Stimulated activated CD4-positive, alpha-beta T cell treated with anti-CD3 and anti-CD28 coated beads, Interleukin-4, amount 100 ng/mL, for 24 hours (primary cell): ENCODE measurements at places on chromosomes 1 and 21.

DNA sequence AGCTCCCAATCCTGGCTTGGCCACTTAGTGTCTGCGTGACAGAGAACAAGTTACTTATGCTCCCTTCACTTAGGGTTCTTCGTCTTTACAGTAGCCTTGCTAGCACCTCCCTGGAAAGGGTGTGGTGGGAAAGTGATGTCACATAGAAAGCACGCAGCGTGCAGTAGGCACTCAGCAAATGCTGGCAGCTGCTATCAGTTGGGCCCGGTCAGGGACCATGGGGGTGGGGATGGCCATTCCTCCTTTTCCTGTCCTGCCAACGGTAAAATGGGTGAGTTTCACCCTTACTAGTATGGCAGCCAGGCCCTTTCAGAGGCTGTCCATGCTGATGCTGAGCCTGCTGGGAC is 6.2 kb upstream of the KCNA10 start:
- DNase-seq: no peak

GRCh38 chr1:24711329-24711728 is 33.9 kb upstream of the CLIC4 start:
- DNase-seq: no peak

- no peak for DNase-seq
Observed at GRCh38 chr1:208615371-208615770, 371.2 kb upstream of the PLXNA2 start.

GRCh38 chr1:160708801-160709200 is 2.8 kb downstream of the CD48 start:
- DNase-seq: peak; percentile 38

- no peak for DNase-seq
Observed at GRCh38 chr1:87220993-87221392, 107.7 kb upstream of the LMO4 start.

DNA sequence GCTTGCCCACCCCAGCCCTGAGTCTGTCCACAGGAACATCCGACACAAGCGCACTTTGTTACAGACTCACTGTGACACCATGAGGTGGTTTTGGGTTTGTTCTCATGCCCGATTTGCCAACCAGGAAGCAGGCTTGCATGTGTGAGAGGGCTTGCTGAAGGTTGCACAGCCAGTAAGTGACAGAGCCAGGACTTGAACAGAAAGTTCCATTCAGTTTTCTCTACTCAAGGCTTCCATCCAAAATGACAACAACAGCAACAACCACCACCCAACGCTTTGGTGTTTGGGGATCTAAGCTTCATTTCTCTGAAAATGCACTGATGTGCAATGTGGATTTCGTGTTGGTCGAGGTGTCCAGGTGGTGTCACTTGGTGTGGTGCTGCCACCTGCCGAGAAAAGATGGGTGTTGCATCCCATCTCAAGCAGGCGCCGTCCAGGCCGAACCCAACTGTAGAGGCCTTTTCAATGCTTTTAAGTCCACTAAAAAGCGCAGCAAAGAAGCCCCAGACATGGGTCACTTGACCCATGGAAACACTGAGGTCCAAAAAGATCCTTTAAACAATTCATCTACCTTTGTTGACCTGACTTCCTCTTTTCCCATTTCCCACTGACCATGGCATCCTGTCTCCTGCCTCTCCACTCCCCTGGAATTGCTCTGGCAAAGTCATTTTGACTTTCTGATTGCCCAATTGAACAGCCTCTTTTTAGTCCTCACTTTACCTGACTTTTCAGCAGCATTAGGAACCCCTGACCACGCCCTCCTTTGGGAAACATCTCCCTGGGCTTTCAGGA is 12.2 kb downstream of the CITED4 start:
- peak; percentile 81 for DNase-seq

- no peak for DNase-seq
Observed at GRCh38 chr1:221782477-221782876, 40.6 kb upstream of the DUSP10 start.

DNA sequence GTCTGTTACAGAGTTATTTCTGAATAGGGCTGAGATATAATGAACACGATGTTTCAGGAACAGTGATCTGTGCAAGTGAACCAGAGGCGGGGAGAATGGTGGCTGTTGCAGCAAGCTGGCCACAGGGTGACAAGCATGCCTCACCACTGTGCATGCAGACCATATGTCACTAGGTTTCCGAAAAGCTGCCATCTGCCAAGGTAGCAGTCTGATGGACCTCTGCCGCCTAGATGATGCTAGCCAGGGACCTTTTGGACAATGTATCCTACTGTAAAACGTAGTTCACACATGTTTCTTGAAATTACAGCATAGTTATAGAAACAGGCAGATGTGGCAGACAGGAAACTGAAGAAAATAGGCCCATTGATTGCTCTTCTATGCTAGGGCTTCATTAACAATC is 204.2 kb upstream of the RRP15 start:
- DNase-seq: no peak

DNA sequence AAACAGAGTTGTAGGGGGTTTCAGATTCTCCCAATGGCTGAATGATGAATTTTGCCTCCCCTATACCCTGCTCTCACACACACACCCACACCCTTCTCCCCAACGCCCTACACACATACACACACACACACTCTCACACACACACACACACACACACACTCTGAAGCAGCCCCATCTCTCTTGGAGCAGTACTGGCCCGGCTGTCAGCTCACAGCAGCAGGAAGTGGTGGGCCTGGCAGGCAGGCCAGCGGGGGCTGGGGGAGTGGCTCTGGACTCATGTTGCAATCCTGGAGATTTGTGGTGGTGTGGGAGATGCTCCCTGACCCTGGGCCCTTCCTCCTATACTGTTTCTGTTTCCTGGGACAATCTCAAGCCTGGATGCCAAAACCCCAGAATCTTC is 2.2 kb downstream of the IKBKE start:
- no peak for DNase-seq

GRCh38 chr21:46214478-46215340 is 13.9 kb downstream of the LSS start:
- DNase-seq: no peak

- DNase-seq: no peak
Observed at GRCh38 chr1:164787834-164788231, 228.8 kb downstream of the PBX1 start.

- no peak for DNase-seq
Observed at GRCh38 chr1:222061711-222062359, 319.9 kb upstream of the DUSP10 start.

DNA sequence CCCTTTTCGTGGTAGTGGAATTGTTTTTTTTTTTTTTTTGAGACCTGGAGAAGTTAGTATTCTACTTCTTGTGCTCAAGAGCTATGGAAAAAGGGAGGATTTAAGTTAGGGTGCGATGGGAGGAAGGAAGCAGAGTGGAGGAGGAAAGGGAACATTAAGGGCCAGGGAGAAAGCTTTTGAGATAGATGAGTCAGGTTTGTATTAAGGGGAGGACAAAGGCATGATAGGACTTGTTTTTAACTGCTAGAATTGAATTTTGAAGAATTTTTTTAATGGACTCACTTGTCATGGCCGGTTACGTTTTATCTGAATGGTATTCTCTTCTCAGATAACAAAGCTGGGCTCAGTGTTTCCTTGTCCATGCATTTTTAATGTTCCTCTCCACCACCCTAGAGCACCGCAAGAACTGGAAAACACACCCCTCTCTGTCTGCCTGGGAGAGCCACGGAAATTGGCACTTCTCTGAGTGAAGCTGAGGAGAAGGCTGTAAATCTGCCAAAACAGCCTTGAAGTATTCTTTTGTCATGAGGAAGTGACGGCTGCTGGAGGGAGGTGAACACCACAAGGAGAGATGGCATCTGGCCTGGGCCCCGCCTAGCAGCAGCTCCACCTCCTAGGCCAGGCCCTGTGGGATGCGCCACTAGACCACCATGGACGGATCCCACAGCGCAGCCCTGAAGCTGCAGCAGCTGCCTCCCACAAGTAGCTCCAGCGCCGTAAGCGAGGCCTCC is 3.5 kb downstream of the NIPAL3 start:
- no peak for DNase-seq

GRCh38 chr1:7341145-7341905 is 429.8 kb upstream of the VAMP3 start:
- no peak for DNase-seq
